ENCODE measurements at places on chromosomes 1 and 21. TPM values are rescaled to one million over a fixed set of nuclear protein-coding genes. Genes with fewer than 3 reads are reported as not detected.

- no peak overlapping the region for H3K27ac ChIP-seq
- no peaks in the 10 kb centered on the region for H3K4me1 ChIP-seq
- DNase-seq: no peak
- H3K27me3 ChIP-seq: peaks cover 6% of the 10 kb centered on the region
These were observed 66.8 kb upstream of the DISP3 start for GRCh38 chr1:11412141-11412540.

OLFML2B gene
- total RNA-seq: 5.5 TPM

- DNase-seq: no peak
- peaks cover 19% of the 10 kb centered on the region for H3K4me1 ChIP-seq
- H3K27ac ChIP-seq: no peak overlapping the region
- H3K4me3 ChIP-seq: no peak overlapping the region
These were observed 23.4 kb downstream of the TEX35 start for GRCh38 chr1:178536329-178536728.

KCNK1 gene
- 1.6 TPM for total RNA-seq

DNA sequence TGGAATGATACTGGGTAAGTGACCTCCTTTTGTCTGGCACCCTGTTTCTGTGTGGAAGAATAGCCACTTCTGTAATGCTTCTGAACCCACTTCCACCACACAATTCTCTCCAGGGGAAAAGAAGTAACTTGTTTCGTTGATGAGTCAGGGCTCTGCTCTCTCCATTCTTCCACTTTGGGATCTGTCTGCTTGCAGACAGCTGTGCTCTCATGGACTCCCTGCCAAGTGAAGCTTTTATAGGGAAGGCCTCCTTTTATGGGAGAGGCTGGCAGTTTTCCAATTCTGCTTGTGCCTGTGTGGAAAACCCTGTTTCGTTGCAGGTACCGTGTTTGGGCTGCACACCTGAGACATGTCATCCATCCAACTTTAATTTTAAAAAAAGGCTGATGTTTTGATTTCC, 130.7 kb downstream of the GIPC2 start:
- DNase-seq: no peak
- H3K4me3 ChIP-seq: no peak overlapping the region

- H3K36me3 ChIP-seq: no peaks in the 10 kb centered on the region
- H3K4me1 ChIP-seq: peaks cover 7% of the 10 kb centered on the region
- no peak overlapping the region for H3K27ac ChIP-seq
- DNase-seq: no peak
- H3K27me3 ChIP-seq: no peaks in the 10 kb centered on the region
These were observed 45.1 kb upstream of the RPL11 start for GRCh38 chr1:23646541-23646940.

- H3K4me3 ChIP-seq: no peak overlapping the region
- no peaks in the 10 kb centered on the region for H3K36me3 ChIP-seq
- H3K27ac ChIP-seq: no peak overlapping the region
- no peaks in the 10 kb centered on the region for H3K4me1 ChIP-seq
- peak; percentile 83 for DNase-seq
These were observed 112.5 kb upstream of the ERG start for GRCh38 chr21:38610623-38611251.

GRCh38 chr1:194081444-194081843, 895.0 kb upstream of the B3GALT2 start:
- no peaks in the 10 kb centered on the region for H3K36me3 ChIP-seq
- H3K27me3 ChIP-seq: no peaks in the 10 kb centered on the region
- H3K4me1 ChIP-seq: no peaks in the 10 kb centered on the region
- no peak overlapping the region for H3K4me3 ChIP-seq

GRCh38 chr1:236854605-236854983, 59.5 kb downstream of the MTR start:
- peaks cover 24% of the 10 kb centered on the region for H3K4me1 ChIP-seq
- H3K27me3 ChIP-seq: no peaks in the 10 kb centered on the region
- no peak for DNase-seq

GRCh38 chr1:151809290-151809984, 4.2 kb upstream of the LINGO4 start:
- H3K36me3 ChIP-seq: no peaks in the 10 kb centered on the region
- no peaks in the 10 kb centered on the region for H3K4me1 ChIP-seq
- no peak overlapping the region for H3K27ac ChIP-seq
- no peaks in the 10 kb centered on the region for H3K27me3 ChIP-seq

DNA sequence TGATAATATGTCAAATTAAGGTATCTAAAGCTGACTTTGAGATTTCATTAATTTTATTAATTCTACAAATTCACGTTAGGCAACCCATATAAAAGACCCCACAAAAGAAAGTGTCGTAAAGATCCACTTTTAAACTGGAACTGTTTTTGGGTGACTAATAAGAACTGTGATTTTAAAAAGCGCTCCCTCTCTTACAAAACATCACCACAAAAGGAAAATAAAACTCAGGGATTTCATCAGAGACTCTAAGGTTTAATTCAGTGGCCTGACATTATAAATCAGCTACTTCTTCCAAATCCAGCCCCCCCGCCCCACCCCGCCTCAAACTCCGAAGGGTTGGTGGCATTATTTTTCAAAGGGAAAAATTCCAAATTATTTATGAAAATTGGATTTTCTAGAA, 2.7 kb downstream of the COL24A1 start:
- H3K27ac ChIP-seq: no peak overlapping the region
- no peaks in the 10 kb centered on the region for H3K27me3 ChIP-seq
- H3K4me3 ChIP-seq: no peak overlapping the region

- H3K36me3 ChIP-seq: no peaks in the 10 kb centered on the region
- H3K27me3 ChIP-seq: no peaks in the 10 kb centered on the region
- no peak overlapping the region for H3K27ac ChIP-seq
- DNase-seq: no peak
These were observed 1280.7 kb upstream of the TMPRSS15 start for GRCh38 chr21:19684328-19684727.

GRCh38 chr21:45818904-45819285, 162.7 kb upstream of the COL6A1 start:
- no peak overlapping the region for H3K27ac ChIP-seq
- peak; percentile 91 for DNase-seq
- H3K4me1 ChIP-seq: peaks cover 7% of the 10 kb centered on the region
- H3K36me3 ChIP-seq: no peaks in the 10 kb centered on the region
- no peaks in the 10 kb centered on the region for H3K27me3 ChIP-seq
- H3K4me3 ChIP-seq: no peak overlapping the region

GRCh38 chr1:61645476-61645875, 79.5 kb downstream of the TM2D1 start:
- no peak for DNase-seq
- H3K27ac ChIP-seq: no peak overlapping the region
- peaks cover 6% of the 10 kb centered on the region for H3K4me1 ChIP-seq
- no peak overlapping the region for H3K4me3 ChIP-seq
- no peaks in the 10 kb centered on the region for H3K27me3 ChIP-seq

DNA sequence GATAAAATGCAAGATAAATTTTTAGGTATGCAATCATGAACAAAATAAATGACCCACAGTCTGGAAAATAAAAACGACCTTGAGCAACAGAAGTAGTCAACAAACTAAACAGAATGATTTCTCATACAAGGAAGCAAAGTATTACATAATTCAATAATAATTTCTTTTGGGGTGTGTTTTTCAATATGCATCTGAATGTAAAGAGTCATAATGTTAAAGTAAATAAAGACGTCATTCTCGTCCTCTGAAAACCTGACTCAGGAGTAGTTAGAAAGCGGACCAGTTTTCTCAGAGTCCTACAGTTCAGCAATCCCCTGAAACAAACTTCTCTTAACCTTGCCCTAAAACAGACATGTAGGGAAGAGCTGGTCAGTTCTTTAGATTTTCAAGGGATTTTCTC, 18.6 kb downstream of the CDC42BPA start:
- no peaks in the 10 kb centered on the region for H3K36me3 ChIP-seq
- H3K4me3 ChIP-seq: no peak overlapping the region
- DNase-seq: no peak
- H3K4me1 ChIP-seq: peaks cover 26% of the 10 kb centered on the region
- H3K27ac ChIP-seq: peak overlapping the region; percentile 42
- H3K27me3 ChIP-seq: no peaks in the 10 kb centered on the region

DNA sequence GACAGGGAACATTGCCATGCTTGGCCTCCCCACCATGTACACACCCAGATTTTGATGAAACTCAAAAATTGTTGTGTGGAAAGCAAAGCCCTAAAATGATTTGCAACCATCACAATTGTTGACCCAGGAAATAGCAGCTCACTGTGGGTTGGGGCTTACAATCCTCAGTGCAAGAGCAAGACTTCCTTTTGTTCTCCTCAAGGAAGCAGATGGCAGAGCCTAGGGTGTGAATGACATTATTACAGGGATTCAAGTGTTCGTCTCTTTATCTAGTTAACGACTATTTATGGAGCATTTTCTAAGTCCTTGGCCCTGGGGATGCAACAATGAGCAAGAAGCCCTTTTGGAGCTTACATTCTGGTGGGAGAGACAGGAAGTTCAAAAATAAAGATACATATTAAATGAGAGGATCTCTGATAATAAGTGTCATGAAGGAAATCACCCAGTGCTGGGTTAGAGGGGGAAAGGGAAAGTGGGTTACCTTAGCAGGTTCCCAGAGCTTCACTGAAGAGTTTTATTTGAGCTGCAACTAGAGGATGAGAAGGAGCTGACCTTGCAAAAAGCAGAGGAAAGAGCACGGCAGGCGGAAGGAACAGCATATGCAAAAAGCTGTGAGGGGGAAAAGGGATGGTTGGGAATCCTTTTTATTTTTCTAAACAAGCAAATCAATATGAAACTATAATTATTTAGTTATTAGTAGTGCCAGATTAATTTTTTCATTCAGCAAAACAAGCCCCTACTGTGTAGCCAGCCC, 38.5 kb upstream of the ID3 start:
- H3K36me3 ChIP-seq: no peaks in the 10 kb centered on the region
- no peak for DNase-seq
- H3K4me3 ChIP-seq: no peak overlapping the region
- no peaks in the 10 kb centered on the region for H3K27me3 ChIP-seq
- no peak overlapping the region for H3K27ac ChIP-seq
- peaks cover 5% of the 10 kb centered on the region for H3K4me1 ChIP-seq

CNKSR1 gene
- 2.1 TPM for total RNA-seq
